Osteocyte (in vitro differentiated cells): ENCODE measurements at places on chromosomes 5 and 9. TPM values are rescaled to one million over a fixed set of nuclear protein-coding genes. Genes with fewer than 3 reads are reported as not detected.

Gene AJM1
- total RNA-seq = 4.4 and 4.5 TPM in 2 replicates

Gene GNAQ
- total RNA-seq = 65.9 and 71.2 TPM in 2 replicates

- H3K4me3 ChIP-seq = no peak overlapping the region
- H3K4me1 ChIP-seq = peaks cover 18% of the 10 kb centered on the region
- no peak for DNase-seq
- H3K27ac ChIP-seq = no peak overlapping the region
- no peaks in the 10 kb centered on the region for H3K27me3 ChIP-seq
Observed at GRCh38 chr5:75460532-75460931, 50.9 kb downstream of the CERT1 start.

DNA sequence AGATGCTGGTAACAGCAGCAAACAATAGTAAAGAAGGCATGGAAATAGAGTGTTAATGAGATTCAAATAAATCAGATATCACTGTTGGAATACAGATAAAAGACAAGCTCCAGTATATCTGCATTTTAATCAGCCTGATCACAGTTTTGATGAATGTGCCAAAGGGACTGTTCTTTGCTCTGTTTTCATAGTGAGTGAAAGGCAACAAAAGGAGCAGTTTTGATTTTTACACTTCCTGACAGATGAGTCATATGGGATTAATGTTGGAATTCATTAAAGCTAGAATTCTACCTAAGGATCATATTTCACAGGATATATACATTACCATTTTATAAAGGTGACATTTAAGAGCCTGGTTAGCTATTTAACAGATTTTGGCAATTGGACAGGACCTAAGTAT lies 743.3 kb upstream of the PTPRD start:
- no peaks in the 10 kb centered on the region for H3K27me3 ChIP-seq
- no peak overlapping the region for H3K4me3 ChIP-seq
- peaks cover 9% of the 10 kb centered on the region for H3K4me1 ChIP-seq
- H3K36me3 ChIP-seq = no peaks in the 10 kb centered on the region
- no peak for DNase-seq

DNA sequence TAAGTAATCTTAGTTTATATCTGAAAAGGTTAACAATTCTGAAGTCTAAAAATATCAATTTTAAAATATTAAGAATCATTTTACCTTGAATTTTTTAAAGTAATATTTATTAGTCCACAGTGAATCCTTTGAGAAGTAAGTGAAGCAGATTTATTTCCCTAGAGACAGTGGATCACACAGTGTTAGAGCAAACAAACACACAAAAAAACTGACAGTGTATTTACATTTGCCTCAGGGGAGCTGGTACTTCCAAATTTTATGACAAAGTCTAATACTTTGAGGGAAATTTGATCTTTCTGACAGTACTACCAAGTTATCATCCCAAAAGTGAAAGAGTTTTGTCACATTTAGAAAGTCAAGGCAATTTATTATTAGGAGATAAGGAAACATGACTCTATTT lies 1750.6 kb upstream of the CDH9 start:
- H3K4me3 ChIP-seq = no peak overlapping the region
- H3K27me3 ChIP-seq = peaks cover 54% of the 10 kb centered on the region
- DNase-seq = no peak
- no peak overlapping the region for H3K27ac ChIP-seq
- H3K36me3 ChIP-seq = no peaks in the 10 kb centered on the region
- H3K4me1 ChIP-seq = no peaks in the 10 kb centered on the region

- no peaks in the 10 kb centered on the region for H3K27me3 ChIP-seq
- no peak overlapping the region for H3K27ac ChIP-seq
- no peak for DNase-seq
- no peak overlapping the region for H3K4me3 ChIP-seq
- peaks cover 7% of the 10 kb centered on the region for H3K36me3 ChIP-seq
Observed at GRCh38 chr5:157555037-157555640, 20.4 kb downstream of the ADAM19 start.

- no peak for DNase-seq
- no peaks in the 10 kb centered on the region for H3K4me1 ChIP-seq
- peaks cover 71% of the 10 kb centered on the region for H3K27me3 ChIP-seq
Observed at GRCh38 chr5:14547666-14548065, 33.9 kb upstream of the OTULINL start.
